CD8-positive, alpha-beta T cell (primary cell): ENCODE measurements at places on chromosomes 1 and 21.
A peak's percentile ranks its signal among the peaks of the same experiment; 100 is the strongest.

DNA sequence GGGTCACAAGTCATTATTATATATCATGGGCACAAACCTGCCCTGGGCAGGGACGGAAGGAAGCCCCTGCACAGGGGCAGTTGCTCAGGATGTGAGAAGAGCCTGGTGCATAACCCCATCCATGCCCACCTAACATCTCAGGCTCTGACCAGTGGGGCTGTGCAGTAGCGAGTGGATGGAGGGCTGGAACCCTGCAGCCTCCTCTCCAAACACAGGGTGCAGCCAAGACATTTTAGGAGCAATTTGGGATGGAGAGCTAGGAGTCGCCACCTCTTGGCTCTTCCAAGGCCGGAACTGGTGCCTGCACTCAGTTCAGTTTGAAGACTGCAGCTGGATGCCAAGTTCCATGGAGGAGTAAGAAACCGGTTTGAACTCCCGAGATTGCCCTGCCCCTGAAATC is 2.8 kb downstream of the MX1 start:
- DNase-seq: no peak

- DNase-seq: no peak
These were observed 1.4 kb downstream of the UCK2 start for GRCh38 chr1:165828669-165829329.

DNA sequence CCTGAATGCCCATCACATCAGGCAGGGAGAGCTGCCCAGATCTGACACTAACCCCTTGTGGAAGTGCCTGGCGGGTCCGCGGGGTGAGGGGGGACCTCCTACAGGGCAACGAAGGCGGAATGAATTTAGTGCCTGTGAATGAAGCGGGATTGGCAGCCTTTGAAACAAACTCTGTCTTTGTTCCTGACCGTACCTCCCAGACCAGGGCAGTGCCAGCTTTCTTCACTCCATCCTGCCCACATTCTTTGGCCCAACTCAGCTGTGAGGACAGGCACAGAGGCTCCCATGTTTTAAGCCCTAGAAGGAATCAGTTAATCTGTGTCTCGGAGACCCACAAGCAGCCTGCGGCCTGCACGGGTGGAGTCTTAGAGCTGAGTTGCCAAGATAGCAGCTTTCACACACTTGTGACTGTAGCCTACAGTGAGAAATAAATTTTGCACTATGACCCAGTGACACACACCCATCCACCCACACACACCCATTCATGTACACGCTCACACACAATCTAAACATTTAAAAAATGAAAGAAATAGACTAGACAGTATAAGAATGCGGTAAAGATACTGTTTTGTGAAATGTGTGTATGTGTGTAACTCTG is 60.1 kb upstream of the USP24 start:
- no peak for DNase-seq

DNA sequence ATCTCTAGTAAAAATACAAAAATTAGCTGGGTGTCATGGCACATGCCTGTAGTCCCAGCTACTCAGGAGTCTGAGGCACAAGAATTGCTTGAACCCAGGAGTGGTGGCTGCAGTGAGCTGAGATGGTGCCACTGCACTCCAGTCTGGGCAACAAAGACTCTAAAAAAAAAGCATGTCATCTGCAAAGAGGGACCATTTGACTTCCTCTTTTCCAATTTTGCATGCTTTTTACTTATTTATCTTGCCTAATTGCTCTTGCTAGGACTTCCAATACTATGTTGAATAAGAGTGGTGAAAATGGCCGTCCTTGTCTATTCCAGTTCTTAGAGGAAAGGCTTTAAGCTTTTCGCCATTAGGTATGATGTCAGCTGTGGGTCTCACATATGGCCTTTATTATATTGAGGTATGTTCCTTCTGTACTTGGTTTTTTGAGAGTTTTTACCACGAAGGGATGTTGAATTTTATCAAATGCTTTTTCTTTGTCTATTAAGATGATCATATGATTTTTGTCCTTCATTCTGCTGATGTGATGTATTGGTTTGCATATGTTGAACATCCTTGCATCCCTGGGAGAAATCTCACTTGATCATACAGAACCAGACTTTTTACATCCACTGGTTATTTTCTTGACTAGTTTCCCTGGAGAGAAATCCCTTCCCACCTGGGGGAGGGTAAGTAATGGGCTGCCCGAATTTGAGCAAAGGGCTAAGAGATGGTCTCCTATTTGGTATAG is 17.0 kb upstream of the RAP1GAP start:
- DNase-seq: no peak

DNA sequence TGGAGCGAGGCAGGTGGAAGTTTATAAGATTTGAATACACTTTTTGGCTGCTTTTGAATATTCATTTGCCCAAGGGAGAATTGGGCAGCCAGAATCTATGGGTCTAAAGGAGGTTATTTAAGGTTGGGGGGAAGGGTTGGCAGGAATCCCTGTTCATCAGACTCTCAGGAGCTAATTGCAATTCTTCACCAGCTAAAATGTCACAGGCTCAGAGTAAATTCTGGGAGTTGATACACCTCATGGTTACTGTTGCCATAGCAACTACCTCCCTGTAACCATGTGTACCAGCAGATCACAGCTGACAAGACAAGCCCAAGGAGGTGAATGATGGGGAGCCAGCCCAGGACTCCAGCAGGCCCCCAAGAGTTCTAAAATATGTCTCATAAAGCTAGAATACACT is 75.5 kb downstream of the CAMK2N1 start:
- no peak for DNase-seq

DNA sequence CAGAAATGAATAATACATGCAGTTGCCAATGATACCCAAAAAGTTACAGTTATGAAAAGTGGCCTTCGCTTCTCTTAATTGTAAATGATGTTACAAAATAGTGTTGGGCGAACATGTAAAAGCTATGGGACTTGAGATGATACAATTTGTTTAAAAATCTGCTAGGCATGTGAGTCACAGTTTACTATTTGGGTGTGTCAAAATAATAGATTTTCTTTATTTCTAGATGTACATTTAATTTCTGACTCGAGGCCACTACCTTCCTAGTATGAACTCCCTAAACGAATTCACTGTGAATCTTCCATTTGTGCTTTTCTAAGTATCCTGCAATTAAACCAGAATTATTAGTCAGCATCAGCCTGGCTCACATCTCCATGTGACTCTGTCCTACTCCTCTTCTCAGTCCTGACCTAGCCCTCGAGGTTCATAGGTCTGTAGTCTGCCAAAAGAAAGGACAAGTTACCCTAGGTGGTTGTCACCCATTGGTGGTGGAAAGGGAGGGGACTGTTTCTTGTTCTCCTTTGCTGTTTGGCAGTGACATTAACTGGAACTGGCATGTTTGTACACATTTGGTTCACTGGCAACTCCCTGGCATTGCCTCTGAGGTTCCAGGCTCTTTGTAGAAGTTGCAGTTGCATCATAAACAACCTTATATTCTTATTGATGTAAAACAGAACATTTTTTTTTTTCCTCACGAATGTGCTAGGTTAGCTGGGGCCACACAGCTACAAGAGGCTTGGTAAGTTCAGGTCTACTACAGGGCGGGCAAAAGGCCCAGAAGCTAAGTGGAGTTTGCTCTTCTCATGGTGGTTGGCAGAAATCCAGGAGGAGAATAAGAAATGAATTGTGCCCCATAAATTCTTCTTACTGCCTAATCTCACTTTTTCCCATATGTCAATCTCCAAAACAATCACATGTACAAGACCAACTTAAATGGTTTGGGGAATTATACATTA is 746.5 kb upstream of the ADAMTS5 start:
- no peak for DNase-seq

GRCh38 chr1:183520379-183520778 is 48.1 kb downstream of the SMG7 start:
- DNase-seq: no peak

- no peak for DNase-seq
These were observed 138.8 kb downstream of the HHAT start for GRCh38 chr1:210467440-210468043.

DNA sequence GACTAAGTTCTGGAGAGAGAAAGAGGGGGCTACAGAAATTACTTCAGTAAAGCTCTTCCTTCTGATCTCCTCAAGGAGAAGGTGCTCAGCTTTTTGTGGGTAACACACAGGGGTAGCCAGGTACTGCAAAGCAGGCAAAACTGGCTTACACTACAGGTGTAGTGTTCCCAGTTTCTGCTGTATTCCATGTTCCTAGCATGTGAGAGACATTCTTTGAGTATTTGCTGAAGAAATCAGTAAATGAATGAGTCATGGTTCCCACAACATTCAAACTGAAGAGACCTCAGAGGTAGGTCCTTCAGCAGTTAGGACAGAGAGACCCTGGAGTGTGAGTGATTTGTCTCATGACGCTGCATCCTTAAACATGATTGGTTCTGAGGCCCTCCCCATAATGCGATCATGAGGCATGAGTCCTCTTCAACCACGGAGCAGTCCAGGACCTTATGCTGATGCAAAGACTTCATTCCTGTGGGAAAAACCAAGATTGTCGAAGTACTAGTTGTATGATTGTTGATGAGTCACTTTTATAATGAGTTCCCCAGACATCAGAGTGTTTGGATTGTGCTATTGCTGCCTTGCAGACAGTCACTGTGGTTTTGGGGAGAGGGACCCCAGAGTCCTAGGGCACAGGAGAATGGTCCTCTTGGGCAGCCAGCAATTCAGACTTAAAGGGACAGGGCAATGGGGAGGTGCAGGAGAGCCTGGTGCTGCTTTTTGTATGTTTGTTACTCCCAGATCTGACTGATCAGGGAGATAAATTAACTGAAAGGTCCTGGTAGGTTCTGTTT is 2.7 kb upstream of the OR10J4 start:
- DNase-seq: no peak

GRCh38 chr1:76336931-76337371 is 262.4 kb downstream of the ST6GALNAC3 start:
- DNase-seq: no peak

GRCh38 chr1:108125312-108126138 is 74.6 kb downstream of the SLC25A24 start:
- DNase-seq: peak; percentile 51

DNA sequence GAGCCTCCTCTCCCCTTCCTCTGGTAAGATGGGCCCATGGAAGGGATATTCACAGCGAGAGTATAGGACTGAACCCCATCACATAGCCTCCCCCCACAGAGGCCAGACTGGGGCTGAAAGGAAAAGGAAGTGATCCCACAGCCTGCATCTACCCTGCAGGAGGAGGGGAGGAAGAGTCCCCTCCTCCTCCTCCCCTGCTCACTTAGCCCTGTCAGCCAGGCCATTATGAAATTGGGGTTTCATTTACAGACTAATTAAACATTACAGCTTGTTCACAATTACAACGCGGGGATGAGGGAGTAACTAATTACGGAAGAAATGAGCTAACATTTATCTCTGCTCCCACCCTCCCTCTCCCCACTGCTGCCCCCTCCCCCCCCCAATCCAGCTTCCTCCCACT is 25.4 kb downstream of the DMAP1 start:
- DNase-seq: no peak

DNA sequence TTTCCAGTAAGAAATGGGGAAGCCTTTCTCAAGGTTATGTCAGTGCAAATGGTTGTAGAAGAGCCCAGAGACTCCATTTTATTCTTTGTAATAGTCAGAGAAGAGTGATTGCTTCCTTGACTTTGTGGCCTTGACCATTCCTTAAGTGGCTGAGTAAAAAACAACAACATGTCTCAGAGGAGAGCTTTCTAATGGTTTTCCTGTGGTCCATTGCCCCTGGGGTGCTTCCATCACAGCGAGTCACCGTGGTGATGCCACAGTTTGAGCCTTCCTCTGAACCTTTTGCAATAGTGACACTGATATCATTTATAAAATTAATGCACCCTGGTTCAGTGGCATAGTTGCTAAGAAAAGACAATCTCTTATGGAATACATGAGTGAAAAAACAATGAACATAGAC is 38.6 kb downstream of the PAPPA2 start:
- no peak for DNase-seq

DNA sequence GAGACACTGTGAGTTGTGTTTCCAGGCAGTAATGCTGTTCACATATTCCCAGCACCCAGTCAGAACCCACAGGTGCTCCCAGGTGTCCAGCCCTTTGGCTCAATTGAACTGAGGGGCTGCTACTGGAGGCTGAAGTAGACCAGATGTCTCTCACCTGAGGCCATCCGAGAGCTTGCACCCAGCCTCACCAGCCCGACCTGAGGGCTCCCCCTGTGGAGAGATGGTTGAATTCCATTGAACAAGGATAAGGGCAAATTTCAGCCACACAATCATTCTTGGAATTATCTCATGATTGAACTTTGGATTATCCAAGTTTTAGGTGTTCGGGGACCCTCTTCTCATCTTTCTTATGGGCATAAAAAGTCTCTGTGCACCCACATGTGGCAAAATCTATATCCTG is 52.1 kb downstream of the OBSCN start:
- DNase-seq: no peak

- DNase-seq: no peak
These were observed 6.0 kb upstream of the AKNAD1 start for GRCh38 chr1:108862698-108863477.

GRCh38 chr1:154351363-154352068 is 26.2 kb downstream of the ATP8B2 start:
- DNase-seq: no peak

DNA sequence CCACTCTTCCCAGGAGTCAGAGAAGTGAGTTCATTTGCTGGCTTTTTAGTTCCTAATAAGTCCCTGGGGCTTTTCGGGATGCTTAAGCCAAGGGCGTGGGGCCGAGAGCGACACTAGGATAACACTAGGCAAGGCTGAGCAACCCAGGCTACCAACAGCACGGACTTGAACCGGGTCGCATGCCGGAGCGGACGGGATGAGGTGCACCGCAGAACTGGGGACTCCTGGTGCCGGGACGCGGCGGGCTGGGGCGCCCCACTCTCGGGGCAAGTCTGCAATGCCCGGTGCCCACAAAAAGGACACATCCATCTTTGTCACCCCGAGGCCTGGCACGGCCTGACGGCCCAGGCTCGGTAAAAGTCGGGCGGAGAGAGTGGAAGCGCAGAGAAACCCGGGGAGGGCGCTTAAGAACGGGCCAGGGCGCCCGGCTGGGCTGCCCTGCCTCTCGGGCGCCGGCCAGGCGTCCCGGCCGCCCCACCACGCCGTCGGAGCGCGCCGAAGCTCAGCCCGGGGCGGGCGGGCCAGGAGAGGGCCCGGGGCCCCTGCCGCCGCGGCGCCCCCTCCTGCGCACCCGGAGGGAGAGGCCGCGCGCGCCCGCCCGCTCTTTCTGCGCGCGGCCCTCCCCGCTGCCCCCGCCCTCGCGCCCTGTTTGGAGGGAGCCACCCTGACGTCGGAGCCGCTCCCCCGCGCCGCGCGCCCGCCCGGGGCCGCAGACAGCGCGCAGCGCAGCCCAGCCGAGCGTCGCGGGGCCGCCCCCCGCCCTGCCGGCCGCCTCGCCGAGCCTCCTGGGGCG is at the start of gene NBL1:
TSS of gene NBL1 (plus strand) at position 710 of the 793 bp plus-strand sequence. CDS start 10,720 bp downstream, outside the sequence.
- DNase-seq: peak; percentile 58

- no peak for DNase-seq
These were observed 137.2 kb upstream of the NGF start for GRCh38 chr1:115475252-115475651.

GRCh38 chr1:226123212-226123560 is 60.7 kb downstream of the H3-3A start:
- no peak for DNase-seq

DNA sequence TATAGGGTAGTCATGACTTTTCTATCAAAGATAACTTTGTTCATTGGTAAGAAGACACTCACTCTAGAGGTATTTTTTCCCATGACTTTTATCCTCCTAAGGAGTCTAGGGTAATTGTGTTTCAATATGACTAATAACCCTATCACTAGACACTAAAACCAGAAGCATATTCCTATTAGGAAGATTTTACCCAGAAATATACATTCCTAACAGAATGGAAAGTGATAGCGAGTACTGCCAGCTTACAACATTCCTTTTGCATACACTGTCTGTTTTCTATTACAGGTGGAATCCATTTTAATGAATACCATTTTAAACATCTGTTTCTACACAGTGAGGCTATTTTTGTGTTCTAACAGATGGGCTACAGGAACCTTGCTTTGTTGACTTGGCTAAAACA is 31.4 kb upstream of the C1orf185 start:
- DNase-seq: no peak

GRCh38 chr1:35451125-35451528 is 106.1 kb downstream of the KIAA0319L start:
- DNase-seq: peak; percentile 70
